GM04503 (cell line): ENCODE measurements at places on chromosomes 1 and 21.

- DNase-seq, result no peak
Observed at GRCh38 chr1:6547301-6547700, 7.0 kb downstream of the NOL9 start.

DNA sequence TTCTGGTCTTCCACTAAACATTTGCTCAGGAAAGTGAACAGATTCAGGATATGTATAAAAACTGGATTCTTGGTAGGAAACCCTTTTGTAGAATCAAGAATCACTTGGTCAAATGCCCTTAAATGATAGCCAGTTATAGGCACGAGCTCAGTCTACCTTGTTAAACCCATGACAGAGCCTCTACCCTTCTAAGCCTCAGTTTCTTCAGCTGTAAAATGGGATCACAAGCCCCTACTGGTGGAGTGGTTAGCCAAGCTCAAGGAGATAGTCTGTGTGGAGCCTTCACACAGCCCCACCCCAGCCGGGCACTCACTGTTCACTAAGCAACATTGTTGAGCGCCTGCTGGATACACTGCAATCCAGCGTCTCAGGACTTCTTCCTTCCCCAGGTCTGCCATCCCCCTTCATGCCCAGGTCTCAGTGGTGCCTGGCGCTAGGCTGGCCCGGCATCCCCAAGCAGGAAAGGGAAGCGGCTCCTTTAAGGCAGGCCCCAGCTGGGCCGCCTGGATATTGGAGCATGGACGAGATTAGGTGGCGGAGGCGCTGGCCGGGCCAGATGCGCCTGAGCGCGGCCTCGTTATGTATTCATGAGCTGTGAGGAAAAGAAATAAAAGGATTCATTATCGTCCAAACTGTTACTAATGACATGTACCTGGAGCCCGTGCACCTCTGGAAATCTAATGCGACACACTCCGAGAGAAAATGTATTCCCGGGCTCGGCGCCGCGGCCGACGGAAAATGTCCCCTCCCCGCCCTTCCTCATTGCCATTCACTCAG lies 75.6 kb downstream of the TAS1R2 start:
- no peak for DNase-seq

- no peak for DNase-seq
Observed at GRCh38 chr1:10374442-10374860, 24.4 kb upstream of the PGD start.

GRCh38 chr1:101971304-101971703 lies 25.4 kb downstream of the OLFM3 start:
- no peak for DNase-seq

DNA sequence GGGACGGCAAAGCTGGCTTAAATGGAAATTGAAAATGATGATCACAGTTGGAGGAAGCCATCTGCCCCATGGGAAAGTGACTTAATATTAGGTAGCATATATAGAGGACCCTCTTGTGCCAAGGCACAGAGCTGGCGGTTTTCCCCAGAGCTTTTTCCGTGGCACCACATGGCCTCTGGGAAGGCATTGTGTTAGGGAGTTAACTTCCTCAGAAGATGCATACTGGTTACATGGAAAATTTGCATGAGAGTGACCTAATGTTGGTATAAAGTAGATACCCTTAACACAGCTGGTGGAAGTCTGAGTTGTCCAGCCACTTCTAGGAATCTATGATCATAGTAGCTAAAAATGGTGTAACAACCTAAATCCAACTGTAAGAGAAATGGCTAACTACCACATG lies 27.3 kb downstream of the CAP1 start:
- DNase-seq, result no peak

GRCh38 chr1:18217398-18218043 lies 109.9 kb downstream of the IGSF21 start:
- DNase-seq, result no peak

GRCh38 chr1:197911111-197911856 lies 5.9 kb upstream of the LHX9 start:
- DNase-seq, result no peak

DNA sequence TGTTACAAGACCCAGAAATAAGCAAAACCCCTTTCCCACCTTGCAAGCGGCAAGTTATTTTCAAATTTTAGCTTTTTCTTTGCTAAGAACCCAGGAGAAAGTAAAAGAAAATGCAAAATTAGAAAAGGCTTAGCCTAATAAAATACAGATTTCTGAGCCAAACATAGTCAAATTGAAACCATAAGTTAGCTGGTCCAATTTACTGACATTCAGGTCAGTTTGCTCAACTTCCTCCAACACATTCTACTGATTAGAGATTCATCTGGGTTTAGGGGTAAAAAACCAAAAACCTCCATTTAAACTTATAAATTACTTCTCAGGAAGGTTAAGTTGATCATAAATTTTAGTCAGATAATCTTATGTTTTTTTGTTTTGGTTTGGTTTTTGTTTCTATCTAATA lies 701.8 kb upstream of the CXADR start:
- DNase-seq, result no peak

- no peak for DNase-seq
Observed at GRCh38 chr1:166083887-166084286, 82.9 kb downstream of the FAM78B start.
